ENCODE measurements at places on chromosomes 11 and 22.

- DNase-seq: no peak
Measured at GRCh38 chr11:61613870-61614269, 33.0 kb upstream of the SYT7 start.

DNA sequence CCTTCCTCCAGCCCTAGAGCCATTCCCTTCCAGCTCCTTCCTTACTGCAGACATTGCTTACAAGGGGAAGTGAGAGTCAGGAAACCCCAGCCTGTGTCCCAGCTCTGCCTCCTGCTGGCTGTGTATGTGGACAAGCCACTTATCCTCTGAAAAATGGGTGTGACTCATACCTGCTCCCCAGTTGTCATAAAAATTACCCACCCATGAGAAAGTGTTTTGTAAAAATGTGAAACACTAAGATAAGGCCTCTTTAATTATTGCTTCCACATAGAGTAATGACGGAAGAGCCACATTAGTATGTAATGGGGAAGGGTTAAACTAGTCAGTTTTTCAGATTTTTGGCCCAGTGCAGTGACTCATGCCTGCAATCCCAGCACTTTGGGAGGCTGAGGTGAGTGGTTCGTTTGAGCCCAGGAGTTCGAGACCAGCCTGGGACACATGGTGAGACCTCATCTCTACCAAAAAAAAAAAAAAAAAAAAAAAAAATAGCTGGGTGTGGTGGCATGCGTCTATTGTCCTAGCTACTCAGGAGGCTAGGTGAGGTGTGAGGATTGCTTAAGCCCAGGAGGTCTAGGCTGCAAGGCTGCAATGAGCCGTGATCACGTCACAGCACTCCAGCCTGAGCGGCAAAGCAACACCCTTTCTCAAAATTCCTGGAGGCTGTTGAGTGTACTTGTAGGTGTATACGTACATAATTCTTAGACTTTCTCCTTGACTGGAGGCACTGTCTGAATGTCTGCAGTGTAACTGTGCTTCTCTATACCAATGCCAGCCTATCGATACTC lies 84.9 kb downstream of the CTTN start:
- no peak for DNase-seq

- no peak for DNase-seq
Measured at GRCh38 chr11:114297806-114298709, 1.9 kb downstream of the NNMT start.

GRCh38 chr11:108593923-108594434 lies 411 bp upstream of the EXPH5 start:
- no peak for DNase-seq

- no peak for DNase-seq
Measured at GRCh38 chr11:73121692-73122091, 20.4 kb downstream of the FCHSD2 start.

- DNase-seq: no peak
Measured at GRCh38 chr11:66071381-66071801, 1.3 kb downstream of the PACS1 start.

Measured in C1 segment of cervical spinal cord (tissue), 14 donors.